ENCODE measurements at places on chromosomes 13 and 19. TPM values are rescaled to one million over a fixed set of nuclear protein-coding genes. Genes with fewer than 3 reads are reported as not detected.

- no peak overlapping the region for H3K4me3 ChIP-seq
- H3K27me3 ChIP-seq = no peaks in the 10 kb centered on the region
- DNase-seq = no peak
- no peaks in the 10 kb centered on the region for H3K36me3 ChIP-seq
- no peaks in the 10 kb centered on the region for H3K4me1 ChIP-seq
- no peak overlapping the region for H3K27ac ChIP-seq
Measured at GRCh38 chr19:41802770-41803169, 6.4 kb downstream of the CEACAM3 start.

DNA sequence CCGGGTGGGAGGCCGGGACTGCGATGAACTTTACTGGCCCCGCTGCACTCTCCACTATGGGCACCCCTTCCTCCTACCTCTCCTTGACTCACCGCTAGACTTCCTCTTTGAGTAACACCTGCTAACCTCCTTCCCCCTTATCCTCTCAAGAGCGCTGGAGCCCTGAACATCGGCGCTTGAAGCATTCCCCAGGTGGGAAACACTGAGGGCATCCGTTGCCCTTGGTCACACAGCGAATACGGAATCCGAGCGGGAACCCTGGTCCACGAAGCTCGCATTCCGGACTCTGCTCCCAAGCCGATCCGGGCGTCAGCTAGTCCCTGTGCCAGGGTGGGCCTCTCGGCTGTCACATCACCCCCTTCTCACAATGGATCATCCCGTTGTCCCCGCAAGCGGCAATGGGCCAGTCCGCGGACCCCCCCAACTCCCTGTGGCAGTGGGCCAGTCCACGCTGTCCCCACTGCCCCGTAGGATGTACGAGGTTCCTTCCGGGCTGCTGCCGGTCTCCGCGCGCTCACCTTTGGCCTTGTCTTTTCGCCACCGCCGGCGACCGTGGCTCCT, 4.2 kb downstream of the LIPE start:
- H3K4me3 ChIP-seq = peak overlapping the region; percentile 81
- peaks cover 17% of the 10 kb centered on the region for H3K4me1 ChIP-seq
- H3K36me3 ChIP-seq = no peaks in the 10 kb centered on the region
- peak overlapping the region; percentile 24 for H3K27ac ChIP-seq
- DNase-seq = peak; percentile 66

Gene THSD1
- total RNA-seq = 1.00 TPM

- no peak overlapping the region for H3K27ac ChIP-seq
- H3K4me1 ChIP-seq = no peaks in the 10 kb centered on the region
- H3K36me3 ChIP-seq = no peaks in the 10 kb centered on the region
- H3K27me3 ChIP-seq = no peaks in the 10 kb centered on the region
- no peak for DNase-seq
Measured at GRCh38 chr13:21608961-21609360, 5.0 kb upstream of the MICU2 start.

- H3K4me1 ChIP-seq = peaks cover 28% of the 10 kb centered on the region
- no peaks in the 10 kb centered on the region for H3K27me3 ChIP-seq
- peak overlapping the region; percentile 8 for H3K27ac ChIP-seq
- H3K4me3 ChIP-seq = no peak overlapping the region
- no peaks in the 10 kb centered on the region for H3K36me3 ChIP-seq
Measured at GRCh38 chr13:46687810-46688209, 109.2 kb downstream of the ESD start.

Gene ZNF599
- total RNA-seq = 6.0 TPM

- no peaks in the 10 kb centered on the region for H3K36me3 ChIP-seq
- H3K27ac ChIP-seq = peak overlapping the region; percentile 88
- peaks cover 20% of the 10 kb centered on the region for H3K4me1 ChIP-seq
- no peaks in the 10 kb centered on the region for H3K27me3 ChIP-seq
- no peak overlapping the region for H3K4me3 ChIP-seq
Measured at GRCh38 chr19:17311455-17312188, 2.3 kb downstream of the DDA1 start.

DNA sequence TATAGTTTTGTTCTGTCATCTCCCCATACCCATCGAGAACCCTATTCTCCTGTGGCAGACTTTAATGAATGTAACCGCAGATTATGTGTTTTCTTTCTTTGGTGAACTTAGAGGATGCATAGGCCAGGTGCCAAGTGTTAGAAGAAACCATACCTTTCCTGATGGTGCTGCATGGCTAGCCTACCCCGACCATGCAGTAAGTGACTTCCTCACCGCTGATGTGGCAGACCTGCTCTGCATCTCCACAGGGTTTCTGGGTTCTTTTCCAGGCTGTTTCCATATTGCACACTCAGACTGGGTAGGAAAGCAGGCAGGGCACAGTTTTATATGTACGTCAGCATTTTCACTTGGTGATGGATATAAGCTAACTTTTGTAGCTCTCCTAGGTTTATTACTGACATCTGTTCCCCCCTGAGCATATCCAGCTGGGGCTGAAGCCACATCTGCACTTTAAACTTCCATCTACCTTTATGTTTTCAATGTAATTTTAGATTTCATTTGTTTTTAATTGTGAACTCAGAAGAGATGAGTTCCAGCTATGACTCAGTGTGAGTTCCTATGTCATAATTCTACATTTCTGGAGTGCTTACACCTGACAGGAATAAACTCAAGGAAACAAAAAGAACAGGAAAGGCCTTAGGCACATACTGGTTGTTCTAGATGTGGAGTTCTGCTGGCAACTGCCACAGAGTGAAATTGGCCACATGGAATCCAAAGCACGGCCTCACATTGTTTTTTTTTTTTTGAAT, 42.3 kb downstream of the LRCH1 start:
- no peaks in the 10 kb centered on the region for H3K36me3 ChIP-seq
- DNase-seq = no peak
- no peak overlapping the region for H3K4me3 ChIP-seq
- peaks cover 45% of the 10 kb centered on the region for H3K4me1 ChIP-seq
- H3K27ac ChIP-seq = peak overlapping the region; percentile 44

GRCh38 chr19:52101866-52102562, 6.4 kb upstream of the ZNF841 start:
- DNase-seq = no peak
- no peaks in the 10 kb centered on the region for H3K36me3 ChIP-seq
- H3K4me3 ChIP-seq = no peak overlapping the region
- H3K27ac ChIP-seq = no peak overlapping the region

DNA sequence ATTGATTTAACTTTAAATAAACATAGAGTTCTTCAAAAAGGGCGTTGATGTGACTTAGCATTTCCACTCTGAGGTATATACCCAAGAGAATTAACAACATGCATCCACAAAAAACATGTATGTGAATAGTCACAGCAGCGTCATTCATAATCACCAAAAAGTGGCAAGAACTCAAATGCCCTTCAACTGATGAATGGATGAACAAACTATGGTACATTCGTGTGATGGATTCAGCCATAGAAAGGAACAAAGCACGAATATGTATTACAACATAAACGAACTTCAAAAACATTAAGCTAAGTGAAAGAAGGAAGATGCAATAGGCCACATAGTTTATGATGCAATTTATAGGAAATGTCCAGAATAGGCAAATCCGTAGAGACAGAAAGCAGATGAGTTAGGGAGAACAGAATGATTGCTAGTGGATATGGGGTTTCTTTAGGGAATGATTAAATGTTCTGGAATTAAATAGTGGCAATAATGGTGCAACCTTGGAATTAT, 72.3 kb upstream of the UQCRFS1 start:
- no peak for DNase-seq
- no peak overlapping the region for H3K27ac ChIP-seq
- H3K4me3 ChIP-seq = no peak overlapping the region
- H3K4me1 ChIP-seq = no peaks in the 10 kb centered on the region

Gene TPM4
- 405 TPM for total RNA-seq

GRCh38 chr19:33054623-33055022, 10.1 kb downstream of the RHPN2 start:
- peaks cover 24% of the 10 kb centered on the region for H3K4me1 ChIP-seq
- no peaks in the 10 kb centered on the region for H3K27me3 ChIP-seq
- peak; percentile 50 for DNase-seq
- no peak overlapping the region for H3K4me3 ChIP-seq

GRCh38 chr19:50416034-50416977, 2.4 kb upstream of the SPIB start:
- H3K36me3 ChIP-seq = no peaks in the 10 kb centered on the region
- H3K4me1 ChIP-seq = peaks cover 7% of the 10 kb centered on the region
- no peak overlapping the region for H3K27ac ChIP-seq
- peaks cover 26% of the 10 kb centered on the region for H3K27me3 ChIP-seq

DNA sequence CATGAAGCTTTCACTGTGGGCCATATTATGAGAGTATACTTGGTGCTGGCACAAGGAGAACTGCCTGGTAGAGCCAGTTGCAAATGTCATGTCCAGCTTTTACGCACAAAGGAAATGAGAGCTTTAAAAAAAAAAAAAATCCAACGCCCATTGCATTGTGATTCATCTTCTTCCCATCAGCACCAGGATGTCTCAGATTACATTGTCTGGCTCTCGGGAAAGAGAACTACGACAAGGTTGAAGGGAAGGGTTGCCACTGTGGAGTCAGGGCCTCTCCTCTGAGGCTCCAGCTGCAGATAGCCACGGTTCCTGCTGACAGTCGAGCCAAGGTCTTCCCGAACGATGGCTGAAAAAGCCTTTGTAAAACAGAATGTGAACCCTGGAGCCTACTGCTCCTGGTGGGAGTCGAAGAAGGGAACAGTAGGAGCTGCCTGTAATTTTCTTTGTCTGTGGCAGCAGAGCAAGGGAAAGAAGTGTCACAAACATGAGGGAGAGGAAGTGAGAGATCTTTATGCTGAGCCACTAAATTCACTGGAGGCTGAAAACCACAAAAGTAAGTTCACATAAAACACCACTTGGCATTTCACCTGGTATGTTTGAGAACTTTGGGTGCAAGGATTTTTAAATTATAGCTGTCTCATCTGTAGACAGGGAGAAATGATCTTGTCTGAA, 704.7 kb downstream of the DIAPH3 start:
- DNase-seq = no peak
- no peak overlapping the region for H3K27ac ChIP-seq
- H3K4me1 ChIP-seq = no peaks in the 10 kb centered on the region
- no peaks in the 10 kb centered on the region for H3K27me3 ChIP-seq

Gene KIR2DL4
- total RNA-seq = not detected

DNA sequence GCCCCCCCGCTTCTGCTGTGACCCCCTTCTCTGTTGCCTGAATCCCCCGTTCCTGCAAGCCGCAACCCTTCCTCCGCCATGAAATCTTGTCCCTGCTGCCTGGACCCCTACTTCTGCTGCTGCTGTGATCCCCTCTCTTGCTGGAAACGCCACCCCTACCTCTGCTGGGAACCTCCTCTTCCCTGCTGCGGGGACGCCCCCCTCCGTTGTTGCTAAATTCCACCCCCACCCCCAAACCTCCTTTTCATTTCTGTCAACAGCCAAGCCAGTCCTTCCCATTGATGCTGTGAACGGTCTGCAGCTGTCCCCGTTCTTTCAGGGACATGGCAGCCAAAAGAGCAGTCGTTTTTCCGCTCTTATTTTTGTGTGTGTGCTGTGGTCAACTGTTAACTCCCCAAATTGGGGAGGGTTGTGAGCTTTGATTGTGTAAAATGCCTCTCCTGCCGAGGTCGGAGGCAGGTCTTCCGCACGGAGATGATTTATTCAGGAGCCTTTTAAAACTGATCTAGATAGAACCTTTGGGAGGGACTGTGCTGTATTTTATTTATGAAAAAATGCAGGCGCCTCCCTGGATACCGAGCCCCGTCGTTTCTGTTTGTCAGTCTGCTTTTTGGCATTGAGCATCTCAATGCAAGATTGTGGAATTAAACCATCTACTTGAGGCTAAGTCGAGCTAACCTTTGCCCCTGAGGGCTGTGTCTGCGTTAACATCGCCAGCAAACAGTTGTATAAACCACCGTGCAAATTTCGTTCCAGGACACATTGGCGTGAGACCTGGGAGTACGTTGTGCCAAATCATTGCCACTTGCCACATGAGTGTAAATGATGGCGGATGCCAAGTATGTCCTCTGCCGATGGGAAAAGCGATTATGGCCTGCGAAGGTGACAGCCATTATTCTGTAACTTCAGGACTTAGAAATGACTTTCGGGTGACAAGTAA, 27.9 kb upstream of the NDUFS7 start:
- H3K36me3 ChIP-seq = no peaks in the 10 kb centered on the region
- DNase-seq = no peak
- peak overlapping the region; percentile 83 for H3K4me3 ChIP-seq
